Fibroblast of pulmonary artery (primary cell): ENCODE measurements at places on chromosomes 4 and X.
A peak's percentile ranks its signal among the peaks of the same experiment; 100 is the strongest.

DNA sequence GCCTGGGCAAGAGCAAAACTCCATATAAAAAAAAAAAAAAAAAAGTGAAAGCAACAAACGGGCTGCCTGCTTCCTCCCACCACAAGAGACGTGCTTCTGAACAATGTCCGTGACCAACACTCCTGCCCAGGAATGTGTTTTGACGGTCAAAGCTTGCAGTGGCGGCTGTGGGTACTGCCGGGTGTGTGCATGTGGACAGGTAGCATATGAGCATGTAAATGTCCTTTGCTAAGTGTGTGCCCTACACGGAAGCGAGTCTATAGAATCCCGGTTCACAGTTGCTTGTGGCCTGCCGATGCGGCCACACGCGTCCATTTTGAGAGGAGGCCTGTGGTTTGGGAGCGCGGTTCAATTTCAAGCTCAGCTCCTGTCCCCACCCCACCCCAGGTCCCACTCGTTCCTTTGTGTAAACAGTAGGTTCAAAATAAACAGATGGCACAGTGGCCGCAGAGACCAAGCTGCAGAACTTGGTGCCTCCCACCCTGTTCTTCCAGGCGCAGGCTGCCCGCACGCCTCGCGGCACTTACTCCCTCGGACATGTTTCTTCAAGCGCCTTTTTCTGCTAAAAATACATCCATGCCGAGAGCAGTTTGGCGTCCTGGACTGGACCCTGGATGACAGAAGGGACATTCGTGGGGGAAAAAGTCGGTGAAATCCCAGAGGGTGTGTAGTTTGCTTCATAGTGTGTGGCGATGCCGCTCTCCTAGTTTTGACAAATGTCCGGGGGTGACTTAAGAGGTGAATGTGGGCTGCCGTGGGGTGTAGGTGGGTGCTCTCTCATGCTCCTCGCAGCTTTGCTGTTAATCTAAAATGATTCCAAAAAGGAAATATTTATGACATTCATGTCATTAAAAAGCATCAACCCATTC is 11.5 kb upstream of the NKX1-1 start:
- DNase-seq: no peak

- DNase-seq: no peak
Measured at GRCh38 chr4:52850406-52851124, 11.6 kb upstream of the RASL11B start.

GRCh38 chr4:69754926-69755580 is 5.4 kb downstream of the SULT1B1 start:
- DNase-seq: no peak

DNA sequence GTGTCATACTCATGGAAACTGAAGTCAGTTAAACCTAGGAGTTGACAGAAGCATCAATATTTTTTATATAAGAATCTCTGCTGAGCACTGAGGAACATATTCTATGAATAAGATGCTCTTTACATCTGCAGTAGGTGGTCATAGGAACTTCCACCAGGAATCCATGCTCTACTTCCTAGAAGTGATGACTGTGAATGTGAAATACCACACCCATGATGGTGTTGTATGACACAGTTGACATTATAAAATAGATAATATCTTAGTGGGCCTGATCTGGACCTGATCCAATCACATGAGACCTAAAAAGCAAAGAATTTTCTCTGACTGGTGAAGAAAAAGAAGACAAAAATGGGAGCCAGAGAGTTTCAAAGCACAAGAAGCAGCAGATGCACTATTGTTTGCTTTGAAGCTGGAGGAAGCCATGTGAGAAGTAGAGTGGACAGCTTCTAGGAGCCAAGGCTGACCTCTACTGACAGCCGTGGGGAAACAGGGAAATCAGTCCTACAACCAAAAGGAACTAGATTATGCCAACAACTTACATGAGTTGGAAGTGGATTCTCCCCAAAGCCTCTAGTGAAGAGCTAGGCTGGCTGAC is 68.6 kb upstream of the HS3ST1 start:
- DNase-seq: no peak

DNA sequence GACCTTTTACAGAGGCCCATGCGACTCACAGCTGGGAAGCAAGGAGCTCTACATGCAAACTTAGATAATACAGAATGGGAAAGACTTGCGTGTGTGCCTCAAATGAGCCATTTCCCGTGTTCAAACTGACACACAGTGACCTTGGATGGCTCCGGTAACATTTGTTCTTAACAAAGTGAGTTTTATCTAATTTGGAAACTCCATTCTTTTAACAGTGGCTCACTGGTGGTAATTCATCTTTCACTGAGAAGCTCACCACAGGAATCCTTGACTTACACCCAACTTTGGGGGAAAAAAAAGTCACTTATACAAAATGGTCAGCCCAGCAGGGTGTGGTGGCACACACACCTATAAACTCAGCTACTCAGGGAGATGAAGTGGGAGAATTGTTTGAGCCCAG is 190.6 kb downstream of the LDB2 start:
- DNase-seq: peak; percentile 73

GRCh38 chrX:129771266-129771995 is 8.3 kb upstream of the SASH3 start:
- DNase-seq: no peak

DNA sequence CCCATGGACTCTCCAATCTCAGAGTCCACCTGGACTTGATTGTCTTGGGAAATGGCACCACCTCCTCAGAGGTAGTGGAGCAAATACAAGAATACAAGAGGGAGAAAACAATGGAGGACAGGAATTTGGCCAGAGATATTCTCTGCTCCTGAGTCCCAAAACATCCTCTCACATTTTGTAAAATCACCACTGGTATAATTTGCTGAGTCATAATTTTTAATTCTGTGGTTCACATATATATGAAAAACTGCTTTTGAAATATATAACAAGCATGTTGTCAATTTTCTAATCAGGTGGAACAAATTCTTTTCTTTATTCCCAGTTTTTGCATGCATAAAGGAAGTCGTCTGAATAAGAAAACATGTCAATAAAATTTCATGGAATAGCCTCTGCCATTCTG is 356.1 kb downstream of the AFF2 start:
- no peak for DNase-seq

DNA sequence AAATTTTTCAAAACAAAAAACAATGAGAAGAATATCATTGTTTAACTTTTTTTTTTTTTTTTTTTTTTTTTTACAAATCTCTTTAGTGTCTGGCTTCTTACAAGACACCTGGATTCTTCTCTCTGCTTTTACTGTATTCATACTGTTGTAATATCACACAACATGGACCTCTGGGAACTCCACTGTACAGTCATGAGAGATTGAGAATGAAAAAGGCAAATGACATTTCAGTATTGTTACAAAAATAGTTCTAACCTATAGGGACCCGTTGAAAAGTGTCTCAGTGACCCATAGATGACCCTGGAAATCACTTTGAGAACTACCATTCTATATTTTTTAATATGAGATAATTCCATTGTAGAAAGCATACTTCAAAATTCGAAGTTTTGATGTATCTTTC is 124.4 kb downstream of the SLIT2 start:
- DNase-seq: no peak

DNA sequence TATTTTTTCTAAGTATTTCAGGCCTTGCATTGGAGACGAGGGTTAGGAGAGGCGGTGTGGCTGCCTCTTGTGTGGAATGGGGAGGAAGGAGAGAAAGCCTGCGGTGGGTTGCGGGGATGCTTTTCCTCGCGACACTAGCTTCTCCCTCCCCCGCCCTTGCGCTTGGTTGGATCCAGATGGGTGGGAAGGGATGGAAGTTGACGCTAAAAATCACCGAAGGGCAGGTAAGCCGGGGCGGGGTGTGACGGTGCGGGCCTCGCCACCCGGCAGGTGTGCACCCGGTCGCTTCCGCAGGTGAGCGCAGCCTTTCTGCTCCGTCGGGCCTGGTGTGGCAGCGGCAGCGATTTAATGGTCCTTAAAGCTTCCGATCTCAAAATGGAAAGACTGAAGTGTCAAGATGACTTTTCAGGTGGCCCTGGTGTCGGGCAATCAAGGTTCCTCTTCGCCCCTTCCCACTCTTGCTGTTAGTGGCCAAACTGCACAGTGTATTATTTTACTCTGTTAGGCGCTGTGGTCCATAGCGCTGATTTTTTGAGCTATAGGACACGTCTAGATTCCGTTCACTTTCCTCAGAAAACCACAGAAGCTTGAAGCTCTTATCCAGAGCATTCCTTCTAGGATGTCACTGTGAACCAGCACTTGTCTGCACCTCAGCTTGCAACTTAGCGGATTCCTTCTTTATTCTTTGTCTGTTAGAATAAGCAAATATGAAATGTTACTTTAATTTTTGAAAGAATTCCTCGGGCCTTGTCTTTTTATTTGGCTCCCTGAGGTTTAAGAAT is 765 bp downstream of the ENOPH1 start:
- peak; percentile 29 for DNase-seq

DNA sequence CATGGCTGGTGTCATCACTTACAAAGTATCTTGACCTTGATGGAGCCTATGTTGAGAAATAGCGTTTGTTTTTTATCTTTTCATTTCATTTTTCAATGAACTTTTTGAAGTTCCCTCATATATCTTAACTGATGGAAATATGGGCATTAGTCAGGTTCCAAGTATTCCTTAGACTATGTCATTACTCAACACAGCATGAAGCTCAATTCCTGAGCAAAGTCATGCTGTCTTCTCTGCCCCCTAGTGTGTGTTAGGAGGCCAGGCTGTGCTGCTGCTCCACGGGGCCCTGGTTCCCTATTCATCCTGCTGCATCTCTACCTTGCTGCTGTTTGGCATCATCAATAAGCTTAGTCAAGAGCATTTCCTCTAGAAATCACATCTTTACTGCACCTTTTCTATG is 40.9 kb downstream of the GPR143 start:
- peak; percentile 42 for DNase-seq
